ENCODE measurements at places on chromosomes 13 and 19.

DNA sequence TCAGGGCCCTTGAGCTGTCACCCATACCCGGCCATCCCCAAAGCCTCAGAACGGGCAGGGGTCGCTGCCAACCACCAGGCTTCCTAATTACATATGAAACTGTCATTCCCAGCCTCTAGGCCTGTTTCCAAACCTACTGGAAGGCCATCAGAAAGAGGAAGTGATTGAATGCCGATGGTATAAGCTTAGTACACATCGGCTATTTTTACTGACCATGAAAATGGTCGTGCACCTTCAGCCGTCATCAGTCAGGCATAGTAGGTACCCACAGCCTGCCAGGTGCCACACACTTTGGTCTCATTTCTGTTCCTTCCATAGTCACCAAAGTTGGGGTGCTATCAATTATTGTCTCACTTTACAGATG, 10.2 kb downstream of the KRI1 start:
- no peak for DNase-seq

DNA sequence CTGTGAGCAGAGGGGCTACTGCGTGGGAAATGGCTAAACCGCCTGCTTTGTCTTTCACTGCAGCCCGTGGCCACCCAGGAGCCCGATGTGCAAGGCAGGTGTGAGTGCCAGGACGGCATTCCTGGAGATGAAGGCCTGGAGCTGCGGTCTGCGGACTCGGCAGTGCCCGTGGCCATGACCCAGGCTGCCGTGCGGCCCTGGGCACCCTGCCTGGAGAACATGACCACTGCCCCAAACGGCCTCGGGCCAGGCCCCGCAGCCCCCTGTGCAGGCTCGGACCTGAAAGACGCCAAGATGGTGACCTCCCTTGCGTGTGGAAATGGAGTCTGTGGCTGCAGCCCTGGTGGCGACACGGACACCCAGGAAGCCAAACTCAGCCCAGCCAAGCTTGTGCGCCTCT, 62.2 kb downstream of the SPATA13 start:
- no peak for DNase-seq

- no peak for DNase-seq
These were observed 113.3 kb downstream of the RAB20 start for GRCh38 chr13:110448230-110448629.

GRCh38 chr19:49930483-49931011, 1.2 kb upstream of the NUP62 start:
- no peak for DNase-seq

DNA sequence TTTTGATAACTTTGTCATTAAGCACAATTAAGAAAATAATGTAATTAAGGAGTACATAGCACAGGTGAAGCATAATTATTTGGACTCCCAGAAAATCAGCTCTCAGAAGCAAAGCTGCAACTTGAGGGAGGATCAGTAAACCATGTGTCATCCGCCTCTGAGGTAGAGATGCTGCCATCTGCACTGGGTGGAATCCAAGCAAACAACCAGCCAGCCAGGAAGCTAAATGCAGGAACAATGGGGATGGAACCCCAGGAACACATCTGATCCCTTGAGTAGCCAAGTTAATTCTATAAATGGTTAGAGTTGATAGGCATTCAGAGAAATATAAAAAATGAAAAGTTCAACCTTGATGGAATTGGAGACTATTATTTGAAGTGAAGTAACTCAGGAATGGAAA, 520.2 kb downstream of the RFC3 start:
- DNase-seq, result no peak

GRCh38 chr13:109694972-109695371, 91.4 kb downstream of the IRS2 start:
- DNase-seq, result no peak

- DNase-seq, result peak; percentile 81
These were observed 483.3 kb upstream of the SPRY2 start for GRCh38 chr13:80824229-80824628.

- no peak for DNase-seq
These were observed 7.5 kb upstream of the ZNF525 start for GRCh38 chr19:53357821-53358581.

- DNase-seq, result no peak
These were observed 11.1 kb downstream of the CILP2 start for GRCh38 chr19:19548915-19549759.

- DNase-seq, result no peak
These were observed 36.8 kb downstream of the NFIX start for GRCh38 chr19:13031917-13032623.

DNA sequence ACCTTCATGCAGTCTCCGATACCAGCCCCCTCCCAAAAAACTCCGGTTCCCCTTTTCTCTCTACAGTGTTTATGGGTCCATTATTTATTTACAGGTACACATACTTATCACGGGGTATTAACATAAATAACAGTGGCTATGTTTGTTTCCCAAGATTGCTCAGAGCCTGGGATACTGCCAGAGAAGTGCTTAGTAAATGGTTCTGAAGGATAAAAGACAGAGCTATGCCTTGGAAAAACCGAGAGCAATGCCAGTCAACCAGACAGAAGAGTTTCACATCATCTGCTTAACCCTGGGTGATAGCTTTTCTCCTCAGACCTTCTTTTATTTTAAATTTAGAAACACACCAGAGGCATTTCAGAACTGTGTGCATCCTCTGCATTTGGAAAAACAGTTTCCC, 61.3 kb downstream of the NUFIP1 start:
- DNase-seq, result no peak

DNA sequence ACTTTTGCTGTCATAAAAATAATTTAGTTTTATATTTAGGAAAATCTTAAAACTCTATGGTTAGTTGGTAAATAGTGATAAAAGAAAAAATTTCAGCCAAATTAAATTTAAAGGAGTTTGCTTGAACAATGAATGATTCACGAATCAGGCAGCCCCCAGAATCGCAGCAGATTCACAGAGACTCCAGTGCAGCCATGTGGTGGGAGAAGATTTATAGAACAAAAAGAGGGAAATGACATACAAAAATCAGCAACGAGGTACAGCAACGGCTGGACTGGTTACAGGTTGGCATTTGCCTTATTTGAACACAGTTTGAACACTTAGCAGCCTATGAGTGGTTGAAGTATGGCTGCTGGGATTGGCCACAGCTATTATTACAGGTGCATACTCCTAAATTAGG, 96.4 kb upstream of the MYCBP2 start:
- DNase-seq, result no peak

GRCh38 chr19:41753159-41753558, 2.2 kb upstream of the CEACAM6 start:
- no peak for DNase-seq

DNA sequence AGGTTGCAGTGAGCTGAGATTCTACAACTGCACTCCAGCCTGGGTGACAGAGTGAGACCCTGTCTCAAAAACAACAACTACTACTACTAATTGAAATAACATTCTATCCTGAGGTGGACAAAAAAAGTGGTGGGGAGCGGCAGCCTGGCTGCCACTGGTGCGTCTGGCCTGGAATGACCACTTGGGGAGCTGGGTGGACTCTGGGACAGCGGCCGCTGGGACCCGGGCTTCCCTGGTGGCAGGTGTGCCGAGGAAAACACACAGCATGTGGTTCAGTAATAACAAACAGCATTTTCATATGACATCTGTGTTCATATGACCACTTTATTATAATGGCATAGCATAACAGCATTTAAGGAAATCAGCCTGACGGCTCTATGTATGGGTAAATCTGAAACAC, 33.9 kb downstream of the TFDP1 start:
- DNase-seq, result no peak
